CD4-positive, CD25-positive, alpha-beta regulatory T cell (primary cell): ENCODE measurements at places on chromosomes 1 and 21.

DNA sequence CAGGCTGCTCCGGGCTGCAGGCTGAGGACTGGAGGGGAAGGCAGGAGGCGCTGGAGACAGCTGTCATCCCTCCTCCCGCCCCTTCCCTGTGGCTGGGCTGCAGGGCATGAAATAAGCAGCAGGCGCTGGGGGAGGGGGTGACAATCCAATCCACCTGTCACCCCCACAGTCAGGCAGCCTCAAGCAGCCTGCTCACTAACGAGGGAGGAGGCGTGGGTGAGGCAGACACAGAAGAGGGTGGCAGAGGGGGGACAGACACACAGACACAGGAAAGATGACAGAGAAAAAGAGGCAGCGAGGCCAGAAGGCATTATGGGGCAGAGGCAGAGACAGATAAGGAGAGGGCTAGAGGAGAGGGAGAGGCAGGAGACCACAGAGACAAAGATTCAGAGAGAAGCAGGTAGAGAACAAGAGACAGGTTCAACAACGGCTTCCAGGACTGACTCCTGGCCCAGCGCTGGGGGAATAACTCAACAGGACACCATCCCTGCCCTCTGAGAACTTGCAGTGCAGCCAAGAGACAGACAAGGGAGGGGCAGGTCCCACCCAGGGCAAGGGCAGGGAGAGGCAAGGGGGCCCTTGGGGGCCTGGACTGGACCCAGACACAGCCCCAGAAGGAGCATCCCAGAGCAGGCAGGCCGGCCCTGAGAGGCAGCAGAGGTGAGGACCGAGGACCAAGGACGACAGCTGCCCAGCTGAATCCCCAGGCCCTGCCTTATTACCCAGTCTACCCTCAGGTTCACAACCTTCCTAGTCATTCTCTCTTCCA, 11.2 kb downstream of the MEF2D start:
- H3K36me3 ChIP-seq, result peaks cover 3% of the 10 kb centered on the region
- H3K27ac ChIP-seq, result peak overlapping the region; percentile 71
- no peaks in the 10 kb centered on the region for H3K27me3 ChIP-seq
- peaks cover 100% of the 10 kb centered on the region for H3K4me1 ChIP-seq
- no peak for DNase-seq

GRCh38 chr1:183837062-183837461, 32.1 kb downstream of the RGL1 start:
- H3K36me3 ChIP-seq, result no peaks in the 10 kb centered on the region
- peaks cover 4% of the 10 kb centered on the region for H3K4me1 ChIP-seq
- H3K4me3 ChIP-seq, result no peak overlapping the region
- DNase-seq, result no peak
- H3K27ac ChIP-seq, result no peak overlapping the region
- no peaks in the 10 kb centered on the region for H3K27me3 ChIP-seq

DNA sequence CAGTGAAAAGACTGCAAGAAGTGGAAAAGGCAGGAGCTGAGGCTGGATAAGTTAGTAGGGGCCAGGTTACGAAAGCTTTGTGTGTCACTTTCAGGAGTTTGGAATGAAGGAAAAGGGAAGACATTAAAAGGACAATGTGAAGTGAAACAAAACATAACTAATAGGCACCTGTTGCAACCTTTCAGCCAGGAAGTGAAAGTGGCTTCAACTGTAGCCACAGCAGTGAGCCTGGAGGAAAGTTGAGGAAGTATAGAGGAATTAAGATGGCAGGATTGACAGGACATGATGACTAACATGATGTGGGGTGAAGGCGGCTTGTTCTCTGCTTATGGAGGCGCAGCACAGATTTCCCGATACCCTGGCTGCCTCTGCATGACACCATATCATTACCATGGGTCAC, 68.9 kb downstream of the C4BPA start:
- DNase-seq, result no peak
- H3K36me3 ChIP-seq, result no peaks in the 10 kb centered on the region
- H3K4me1 ChIP-seq, result no peaks in the 10 kb centered on the region
- H3K4me3 ChIP-seq, result no peak overlapping the region
- no peak overlapping the region for H3K27ac ChIP-seq

DNA sequence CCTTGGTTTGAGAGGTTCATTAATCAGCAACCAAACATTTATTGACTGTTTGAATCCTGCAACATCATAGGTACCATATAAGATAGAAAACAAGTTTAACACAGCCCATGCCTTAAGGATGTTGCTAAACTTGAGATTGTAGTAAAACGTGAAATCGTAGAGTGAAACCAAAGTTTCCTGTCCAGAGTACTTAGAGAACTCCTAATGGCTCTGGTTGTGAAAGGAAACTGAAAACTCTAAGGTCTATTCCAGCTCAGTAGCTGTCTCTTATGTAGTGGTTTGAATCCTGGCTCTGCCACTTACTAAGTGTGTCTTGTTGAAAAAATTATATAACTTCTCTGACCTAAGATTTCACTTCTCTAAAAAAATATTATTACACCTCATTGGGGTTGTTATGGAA, 310.9 kb downstream of the NTNG1 start:
- H3K27me3 ChIP-seq, result no peaks in the 10 kb centered on the region
- no peak overlapping the region for H3K27ac ChIP-seq
- H3K4me3 ChIP-seq, result no peak overlapping the region
- H3K4me1 ChIP-seq, result no peaks in the 10 kb centered on the region
- no peaks in the 10 kb centered on the region for H3K36me3 ChIP-seq

GRCh38 chr1:112985123-112985522, 29.1 kb upstream of the SLC16A1 start:
- H3K36me3 ChIP-seq, result no peaks in the 10 kb centered on the region
- no peaks in the 10 kb centered on the region for H3K27me3 ChIP-seq
- H3K4me3 ChIP-seq, result no peak overlapping the region
- DNase-seq, result no peak

DNA sequence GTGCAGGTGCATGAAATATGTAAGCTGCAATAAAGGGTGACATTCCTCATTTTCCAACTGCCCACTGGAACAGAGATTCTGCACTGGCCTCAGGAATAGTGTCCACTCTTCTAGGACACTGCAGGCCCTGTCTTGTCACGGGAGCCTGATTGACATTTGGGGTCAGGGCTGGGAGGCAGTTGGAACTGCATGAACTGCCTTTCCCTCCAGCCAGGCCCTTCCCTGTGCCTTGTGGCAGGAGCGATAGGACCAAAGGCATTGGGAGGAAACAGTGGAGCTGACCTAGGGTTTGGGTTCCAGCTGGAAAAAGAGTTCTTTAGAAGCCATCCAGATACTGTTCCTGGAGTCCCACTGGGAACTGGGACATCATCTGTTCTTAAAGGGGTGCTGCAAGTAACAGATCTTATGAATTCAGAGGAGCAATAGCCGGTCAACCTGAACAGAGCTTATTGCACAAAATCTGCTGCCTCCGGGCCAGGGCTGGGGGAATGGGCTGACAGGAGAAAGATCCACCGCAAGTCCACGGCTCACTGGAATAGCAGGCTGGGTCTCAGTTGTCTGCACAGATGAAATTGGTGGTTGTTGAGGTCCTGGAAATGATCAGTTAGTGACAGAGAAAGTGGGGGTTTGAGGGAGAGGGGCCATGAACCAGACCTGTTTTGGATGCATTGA, 451.7 kb downstream of the CAMTA1 start:
- H3K27ac ChIP-seq, result no peak overlapping the region
- no peaks in the 10 kb centered on the region for H3K4me1 ChIP-seq
- H3K36me3 ChIP-seq, result no peaks in the 10 kb centered on the region
- DNase-seq, result no peak
- H3K27me3 ChIP-seq, result no peaks in the 10 kb centered on the region
- H3K4me3 ChIP-seq, result no peak overlapping the region

- no peak overlapping the region for H3K27ac ChIP-seq
- no peaks in the 10 kb centered on the region for H3K27me3 ChIP-seq
- H3K4me1 ChIP-seq, result no peaks in the 10 kb centered on the region
- no peaks in the 10 kb centered on the region for H3K36me3 ChIP-seq
- no peak for DNase-seq
Measured at GRCh38 chr1:215095524-215095923, 13.0 kb downstream of the KCNK2 start.

- no peak for DNase-seq
- H3K27me3 ChIP-seq, result no peaks in the 10 kb centered on the region
- no peaks in the 10 kb centered on the region for H3K4me1 ChIP-seq
- no peak overlapping the region for H3K4me3 ChIP-seq
Measured at GRCh38 chr1:238892612-238893011, 493.8 kb upstream of the CHRM3 start.

- H3K27ac ChIP-seq, result no peak overlapping the region
- H3K4me1 ChIP-seq, result no peaks in the 10 kb centered on the region
- no peaks in the 10 kb centered on the region for H3K36me3 ChIP-seq
- H3K27me3 ChIP-seq, result peaks cover 2% of the 10 kb centered on the region
Measured at GRCh38 chr1:20070357-20070756, 363 bp downstream of the PLA2G5 start.

DNA sequence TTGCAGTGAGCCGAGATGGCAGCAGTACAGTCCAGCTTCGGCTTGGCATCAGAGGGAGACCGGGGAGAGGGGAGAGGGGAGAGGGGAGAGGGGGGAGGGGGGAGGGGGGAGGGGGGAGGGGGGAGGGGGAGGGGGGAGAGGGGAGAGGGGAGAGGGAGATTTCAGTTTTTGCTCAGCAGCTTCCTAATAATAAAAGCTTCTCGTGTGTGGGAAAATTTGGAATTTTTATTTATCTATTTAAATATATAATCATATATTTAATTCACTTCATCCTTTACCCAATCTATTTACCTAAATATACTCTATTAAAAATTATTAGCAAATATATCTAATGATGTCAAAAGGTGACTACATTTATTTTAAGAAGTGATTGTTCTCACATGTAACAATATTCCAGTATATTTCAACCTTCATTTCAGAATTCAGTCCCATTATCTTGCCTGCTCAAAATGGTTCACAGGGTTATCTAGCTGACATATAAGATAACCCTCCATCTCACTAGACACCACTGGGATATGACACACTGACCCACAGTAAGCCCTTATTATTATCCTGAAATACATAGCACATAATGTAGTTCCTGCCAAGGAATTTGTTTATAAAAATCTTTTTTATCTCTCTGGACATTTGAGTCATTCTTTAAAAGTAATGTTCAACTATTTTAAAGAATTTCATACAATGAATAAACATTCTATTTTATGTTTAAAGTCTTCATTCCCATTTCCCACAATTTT, 105.9 kb downstream of the GPATCH2 start:
- H3K27me3 ChIP-seq, result no peaks in the 10 kb centered on the region
- no peak for DNase-seq
- no peak overlapping the region for H3K4me3 ChIP-seq
- H3K27ac ChIP-seq, result no peak overlapping the region

DNA sequence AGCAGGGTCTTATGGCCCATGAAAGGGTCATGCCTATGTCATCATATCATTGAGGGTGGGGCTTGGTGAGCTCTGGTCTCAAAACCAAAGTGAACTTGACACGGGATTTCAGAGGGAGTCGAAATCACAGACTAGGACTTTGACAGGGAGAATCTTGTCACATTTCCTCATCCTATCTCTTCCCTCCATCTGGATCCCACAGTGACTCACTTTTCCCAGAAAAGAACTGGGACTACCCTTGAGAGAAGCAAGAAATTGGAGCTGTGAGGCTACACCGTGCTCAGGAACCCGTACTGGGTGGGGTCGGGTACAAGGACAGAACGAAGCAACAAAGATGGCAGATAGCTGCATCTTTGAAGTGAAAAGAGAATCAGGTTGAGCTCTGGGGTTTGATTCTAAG, 69.5 kb downstream of the ZSCAN20 start:
- no peaks in the 10 kb centered on the region for H3K27me3 ChIP-seq
- no peak overlapping the region for H3K27ac ChIP-seq
- no peak for DNase-seq
- H3K4me1 ChIP-seq, result no peaks in the 10 kb centered on the region

DNA sequence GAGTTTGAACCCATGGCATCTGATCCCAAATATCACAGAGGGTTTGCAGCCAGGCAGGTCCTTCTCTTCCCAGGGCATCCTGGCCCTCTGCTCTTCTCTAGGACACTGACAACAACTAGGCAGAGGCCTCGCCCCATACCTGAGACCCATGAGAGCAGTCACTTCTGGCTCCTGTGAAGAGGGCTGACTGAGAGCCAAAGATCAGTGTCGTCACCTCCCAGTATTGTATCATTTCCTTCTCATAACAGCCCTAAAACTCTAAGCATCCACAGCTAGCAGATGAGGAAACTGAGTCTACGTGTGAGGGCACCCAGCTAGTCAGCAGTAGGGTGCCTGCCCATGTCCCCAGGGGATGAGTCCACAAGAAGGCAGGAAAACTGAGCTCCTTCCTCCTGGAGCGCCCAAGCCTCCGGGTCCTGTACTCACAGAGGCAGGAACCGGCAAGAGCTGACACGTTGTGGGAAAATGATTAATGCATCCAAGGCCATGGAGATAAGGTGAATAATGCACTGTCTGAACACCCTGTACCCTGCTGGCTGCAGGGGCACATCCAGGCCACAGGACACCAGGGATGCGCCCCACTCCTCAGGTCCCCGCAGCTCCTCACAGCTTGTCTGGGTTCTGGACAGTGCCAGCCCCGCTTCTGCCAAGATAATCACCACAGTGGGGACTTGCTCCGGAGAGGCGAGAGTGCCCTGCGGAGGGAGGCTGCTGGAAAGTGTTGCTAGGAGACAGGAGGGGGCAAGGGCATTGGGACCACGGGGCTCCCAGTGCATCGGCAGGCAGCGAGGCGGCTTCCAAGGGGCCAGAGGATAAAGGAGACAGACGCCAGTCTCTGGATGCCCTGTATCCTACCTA, 340.0 kb downstream of the NPHP4 start:
- H3K36me3 ChIP-seq, result no peaks in the 10 kb centered on the region
- DNase-seq, result no peak
- no peaks in the 10 kb centered on the region for H3K27me3 ChIP-seq
- H3K4me1 ChIP-seq, result no peaks in the 10 kb centered on the region
- H3K4me3 ChIP-seq, result no peak overlapping the region

- no peaks in the 10 kb centered on the region for H3K4me1 ChIP-seq
- DNase-seq, result no peak
- no peak overlapping the region for H3K27ac ChIP-seq
- H3K27me3 ChIP-seq, result peaks cover 1% of the 10 kb centered on the region
Measured at GRCh38 chr1:167564612-167565270, 11.2 kb upstream of the CREG1 start.

DNA sequence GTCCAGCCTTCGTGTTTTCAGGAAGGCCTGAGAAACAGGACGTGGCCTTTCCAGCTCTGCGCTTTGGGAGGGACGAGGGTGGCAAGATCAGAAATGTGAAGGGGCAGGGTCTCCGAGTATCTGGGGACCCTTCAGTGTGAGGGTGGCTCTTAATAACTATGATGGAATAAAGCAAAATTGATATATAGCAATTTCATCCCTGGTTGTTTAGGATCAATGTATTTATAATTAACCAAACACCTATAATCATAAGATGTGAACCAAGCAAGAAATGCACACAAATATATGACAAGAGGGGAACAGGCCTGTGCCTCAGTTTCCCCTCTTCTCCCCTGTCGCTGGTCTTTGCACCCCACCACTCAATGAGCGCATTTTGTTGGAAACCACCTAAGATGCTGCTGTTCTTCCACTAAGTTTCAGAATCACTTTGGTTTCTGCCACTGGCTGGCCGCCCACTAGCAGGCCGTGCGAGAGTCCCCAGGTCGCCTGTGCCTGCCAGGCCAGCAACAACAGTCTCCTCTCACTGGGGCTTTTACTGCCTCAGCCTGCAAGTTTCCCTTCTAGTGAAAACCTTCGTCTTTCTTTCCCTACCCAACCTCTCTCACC, 36.6 kb downstream of the UBASH3A start:
- no peak overlapping the region for H3K4me3 ChIP-seq
- DNase-seq, result no peak
- H3K36me3 ChIP-seq, result peaks cover 88% of the 10 kb centered on the region
- H3K27me3 ChIP-seq, result no peaks in the 10 kb centered on the region
- peaks cover 10% of the 10 kb centered on the region for H3K4me1 ChIP-seq
- peak overlapping the region; percentile 34 for H3K27ac ChIP-seq

GRCh38 chr1:37394574-37395464, 79.6 kb upstream of the ZC3H12A start:
- H3K4me3 ChIP-seq, result no peak overlapping the region
- H3K27me3 ChIP-seq, result no peaks in the 10 kb centered on the region
- DNase-seq, result no peak
- no peaks in the 10 kb centered on the region for H3K4me1 ChIP-seq
- H3K27ac ChIP-seq, result no peak overlapping the region
- no peaks in the 10 kb centered on the region for H3K36me3 ChIP-seq
